ENCODE measurements at places on chromosomes 3 and 15.

GRCh38 chr3:108180194-108180593 is 42.0 kb downstream of the IFT57 start:
- no peaks in the 10 kb centered on the region for H3K4me1 ChIP-seq
- no peak overlapping the region for H3K4me3 ChIP-seq
- H3K27ac ChIP-seq, result no peak overlapping the region
- DNase-seq, result no peak

DNA sequence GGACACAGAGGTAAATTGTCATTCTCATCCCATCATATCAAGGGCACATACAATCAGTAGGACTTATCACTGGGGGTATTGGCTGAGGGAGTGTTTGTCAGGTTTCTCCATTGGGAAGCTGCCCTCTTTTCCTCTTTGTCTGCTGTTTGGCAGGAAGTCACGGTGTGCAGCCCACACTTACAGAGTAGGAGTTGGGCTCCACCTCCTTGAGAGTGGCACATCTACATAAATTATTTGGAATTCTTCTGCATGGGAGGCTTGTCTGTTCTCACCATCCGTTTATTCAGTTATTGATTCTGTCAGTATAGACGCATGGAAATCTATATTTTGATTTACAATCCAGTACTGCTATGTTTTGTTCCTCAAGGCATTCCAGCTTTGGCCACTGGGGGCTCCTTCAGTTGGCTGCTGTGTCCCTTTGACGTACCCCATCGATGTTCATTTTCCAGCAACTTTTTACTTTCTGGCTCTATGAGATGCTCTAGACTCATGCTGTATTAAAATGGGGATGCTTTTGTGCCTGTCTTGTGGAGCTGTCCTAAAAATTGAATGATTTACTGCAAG is 200.3 kb downstream of the SLCO3A1 start:
- no peaks in the 10 kb centered on the region for H3K4me1 ChIP-seq
- H3K4me3 ChIP-seq, result no peak overlapping the region
- no peaks in the 10 kb centered on the region for H3K27me3 ChIP-seq
- no peaks in the 10 kb centered on the region for H3K36me3 ChIP-seq
- DNase-seq, result no peak

DNA sequence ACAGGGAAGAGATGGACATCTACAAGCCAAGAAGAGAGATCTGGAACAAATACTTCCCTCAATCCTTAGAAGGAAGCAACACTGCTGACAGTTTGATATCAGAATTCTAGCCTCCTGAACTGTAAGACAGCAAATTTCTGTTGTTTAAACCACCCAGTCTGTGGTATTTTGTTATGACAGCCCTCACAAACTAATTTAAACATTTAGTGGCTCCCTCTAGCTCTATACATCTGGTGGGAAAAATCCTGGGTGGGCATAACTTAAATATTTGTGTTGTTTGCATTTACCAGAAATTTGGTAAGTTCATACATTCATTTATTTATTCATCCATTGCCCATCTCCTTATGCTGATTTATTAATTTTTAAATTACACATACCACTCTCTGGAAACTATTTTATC is 62.5 kb upstream of the GSK3B start:
- H3K27me3 ChIP-seq, result no peaks in the 10 kb centered on the region
- no peak for DNase-seq
- no peaks in the 10 kb centered on the region for H3K4me1 ChIP-seq
- no peak overlapping the region for H3K4me3 ChIP-seq

DNA sequence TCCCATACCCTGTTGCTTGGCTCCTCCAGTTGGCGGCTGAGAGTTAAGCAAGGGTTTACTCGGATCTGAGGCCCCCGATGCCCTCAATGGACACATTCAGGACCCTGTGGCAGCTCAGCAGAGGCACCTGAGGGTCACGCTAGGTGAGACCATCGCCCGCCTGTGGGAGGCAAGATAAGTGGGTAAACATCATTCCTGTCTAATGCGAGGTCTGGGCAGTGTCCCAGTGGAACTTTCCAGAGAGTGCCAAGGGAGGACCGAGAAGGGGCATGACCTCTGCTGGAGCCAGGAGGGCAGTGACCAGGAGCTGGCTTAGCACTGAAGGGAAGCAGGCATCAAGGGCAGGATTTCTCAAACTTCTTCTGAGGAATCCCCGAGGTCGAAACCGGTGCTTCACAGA is 65.4 kb upstream of the SEC61A1 start:
- H3K27me3 ChIP-seq, result no peaks in the 10 kb centered on the region
- no peak overlapping the region for H3K4me3 ChIP-seq
- no peaks in the 10 kb centered on the region for H3K4me1 ChIP-seq
- DNase-seq, result no peak
- no peak overlapping the region for H3K27ac ChIP-seq

GRCh38 chr15:81478354-81478753 is 104.3 kb upstream of the TMC3 start:
- no peaks in the 10 kb centered on the region for H3K27me3 ChIP-seq
- DNase-seq, result no peak
- no peaks in the 10 kb centered on the region for H3K4me1 ChIP-seq
- H3K27ac ChIP-seq, result no peak overlapping the region
- no peaks in the 10 kb centered on the region for H3K36me3 ChIP-seq
- no peak overlapping the region for H3K4me3 ChIP-seq

- H3K4me1 ChIP-seq, result no peaks in the 10 kb centered on the region
- no peak for DNase-seq
- no peaks in the 10 kb centered on the region for H3K36me3 ChIP-seq
Observed at GRCh38 chr3:119913021-119913420, 131.1 kb downstream of the NR1I2 start.
